ENCODE measurements at places on chromosomes 4 and X.

GRCh38 chrX:37875675-37876074 is 28.3 kb upstream of the DYNLT3 start:
- no peak for DNase-seq
- no peaks in the 10 kb centered on the region for H3K4me1 ChIP-seq
- H3K4me3 ChIP-seq = no peak overlapping the region
- no peaks in the 10 kb centered on the region for H3K36me3 ChIP-seq
- H3K27me3 ChIP-seq = no peaks in the 10 kb centered on the region

- H3K4me1 ChIP-seq = peaks cover 6% of the 10 kb centered on the region
- H3K27me3 ChIP-seq = no peaks in the 10 kb centered on the region
- H3K4me3 ChIP-seq = no peak overlapping the region
- H3K36me3 ChIP-seq = no peaks in the 10 kb centered on the region
Observed at GRCh38 chr4:185086053-185086452, 57.0 kb upstream of the SLC25A4 start.

GRCh38 chr4:1565598-1566295 is 118.4 kb downstream of the FAM53A start:
- peaks cover 9% of the 10 kb centered on the region for H3K4me1 ChIP-seq
- no peak overlapping the region for H3K4me3 ChIP-seq
- H3K27ac ChIP-seq = no peak overlapping the region
- H3K36me3 ChIP-seq = no peaks in the 10 kb centered on the region
- DNase-seq = no peak
- no peaks in the 10 kb centered on the region for H3K27me3 ChIP-seq

DNA sequence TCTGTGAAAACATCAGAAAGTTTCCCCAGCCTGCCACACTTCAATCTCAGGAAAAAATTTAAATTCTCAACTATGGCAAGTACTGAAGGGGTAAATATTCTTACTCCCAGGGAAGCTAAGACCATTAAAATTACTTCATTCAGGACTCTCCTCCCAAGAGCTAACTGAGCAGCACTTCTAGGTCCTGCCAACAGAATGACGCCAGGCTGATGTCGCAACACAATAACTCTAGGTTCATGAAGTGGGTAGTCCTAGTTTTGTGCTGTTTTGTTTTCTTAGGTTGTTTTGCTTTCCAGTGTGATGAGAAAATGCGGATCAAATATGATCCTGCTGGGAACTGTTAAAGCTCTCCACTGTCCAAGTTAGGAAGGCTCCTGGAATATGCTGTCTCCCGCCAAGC is 180.0 kb downstream of the NKX6-1 start:
- DNase-seq = no peak
- H3K27ac ChIP-seq = no peak overlapping the region
- no peak overlapping the region for H3K4me3 ChIP-seq
- H3K27me3 ChIP-seq = no peaks in the 10 kb centered on the region
- H3K4me1 ChIP-seq = peaks cover 2% of the 10 kb centered on the region

DNA sequence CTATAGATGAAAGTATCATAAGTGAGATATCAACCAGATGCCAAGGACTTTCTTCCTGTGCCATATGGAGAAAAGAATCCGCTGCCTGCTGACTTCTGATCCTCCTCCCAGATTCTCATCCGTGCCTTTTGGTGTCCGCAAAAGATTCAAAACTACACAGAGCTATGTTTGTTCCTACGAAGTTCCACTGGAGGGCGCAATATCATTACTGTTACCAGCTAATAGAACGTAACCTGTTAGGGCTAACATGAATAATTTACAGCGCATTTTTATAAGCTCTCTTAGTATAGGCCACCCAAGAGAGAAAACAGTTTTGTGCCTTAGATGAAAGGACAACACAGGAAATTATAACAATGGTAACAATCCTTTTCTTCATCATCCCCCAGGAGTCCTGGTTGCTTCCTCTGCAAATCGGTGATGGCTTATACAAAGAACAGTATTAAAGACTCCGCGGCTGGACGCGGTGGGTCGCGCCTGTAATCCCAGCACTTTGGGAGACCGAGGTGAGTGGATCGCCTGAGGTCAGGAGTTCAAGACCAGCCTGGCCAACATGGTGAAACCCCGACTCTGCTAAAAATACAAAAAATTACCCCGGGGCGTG is 22.8 kb upstream of the CENPVL3 start:
- no peaks in the 10 kb centered on the region for H3K27me3 ChIP-seq
- H3K4me1 ChIP-seq = no peaks in the 10 kb centered on the region
- no peaks in the 10 kb centered on the region for H3K36me3 ChIP-seq

GRCh38 chr4:111618908-111619307 is 526.3 kb upstream of the FAM241A start:
- no peaks in the 10 kb centered on the region for H3K27me3 ChIP-seq
- H3K36me3 ChIP-seq = no peaks in the 10 kb centered on the region
- H3K4me3 ChIP-seq = no peak overlapping the region
- no peak for DNase-seq

DNA sequence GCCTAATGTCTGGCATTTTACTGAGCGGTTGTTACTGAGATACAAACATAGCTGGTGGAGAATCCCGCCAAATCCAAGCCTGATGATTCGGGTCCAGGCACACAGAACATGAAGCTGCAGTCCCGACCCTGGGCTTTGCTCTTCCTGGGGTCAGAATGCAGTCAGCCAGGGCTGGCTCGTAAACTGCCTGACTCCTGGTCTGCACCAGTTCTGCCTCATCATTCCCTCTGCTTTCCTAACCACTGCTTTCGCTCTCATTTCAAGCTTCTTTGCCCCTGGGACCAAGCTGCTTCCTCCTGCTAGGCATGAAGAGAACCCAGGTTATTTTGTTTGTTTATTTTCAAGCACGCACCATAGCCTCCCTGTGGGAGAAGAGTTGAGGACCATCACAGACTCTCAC is 39.3 kb downstream of the GATB start:
- H3K27ac ChIP-seq = no peak overlapping the region
- H3K27me3 ChIP-seq = no peaks in the 10 kb centered on the region
- H3K36me3 ChIP-seq = no peaks in the 10 kb centered on the region
- no peaks in the 10 kb centered on the region for H3K4me1 ChIP-seq

- no peak overlapping the region for H3K4me3 ChIP-seq
- H3K27me3 ChIP-seq = no peaks in the 10 kb centered on the region
- DNase-seq = no peak
- H3K4me1 ChIP-seq = peaks cover 2% of the 10 kb centered on the region
- H3K36me3 ChIP-seq = no peaks in the 10 kb centered on the region
Observed at GRCh38 chrX:40298069-40298468, 200.3 kb upstream of the BCOR start.

- H3K4me3 ChIP-seq = no peak overlapping the region
- H3K27me3 ChIP-seq = no peaks in the 10 kb centered on the region
- H3K4me1 ChIP-seq = no peaks in the 10 kb centered on the region
- DNase-seq = no peak
Observed at GRCh38 chrX:31223817-31224216, 152.0 kb upstream of the FTHL17 start.

DNA sequence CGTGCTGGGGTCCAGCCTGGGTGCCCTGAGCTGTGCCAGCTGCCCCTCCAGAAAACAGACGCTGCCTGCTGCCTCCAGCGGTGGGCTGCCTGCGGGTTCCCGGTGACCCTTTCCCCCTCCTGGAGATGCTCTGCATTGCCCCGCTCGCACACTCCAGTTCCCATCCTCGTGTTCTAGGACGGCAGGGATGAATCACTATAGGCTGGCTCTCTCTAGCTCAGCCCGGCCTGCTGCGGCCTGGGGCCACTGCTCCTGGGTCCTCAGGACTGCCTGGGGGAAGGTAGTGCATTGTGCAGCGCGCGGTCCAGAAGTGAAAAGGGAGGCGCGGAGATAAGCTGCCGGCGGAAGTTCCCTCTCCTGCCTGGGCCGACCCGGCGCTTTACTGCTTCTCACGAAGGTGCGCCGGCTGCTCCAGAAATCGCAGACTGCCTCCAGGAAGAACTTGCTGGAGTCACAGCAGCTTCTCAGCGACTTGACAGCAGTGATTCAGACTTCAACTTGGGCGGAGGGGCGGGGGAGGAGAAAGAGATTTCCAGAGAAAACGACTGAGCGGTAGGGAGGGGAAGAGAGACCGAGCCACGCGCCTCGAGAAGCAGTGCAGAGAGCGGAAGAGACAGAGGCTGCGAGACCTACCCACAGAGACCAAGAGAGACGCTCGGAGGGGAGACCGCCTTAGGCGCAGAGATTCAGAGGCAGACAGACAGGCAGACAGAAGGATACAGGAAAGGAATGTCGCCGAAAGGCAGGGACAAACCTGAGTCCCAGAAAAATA is 6.7 kb upstream of the MSX1 start:
- no peak overlapping the region for H3K4me3 ChIP-seq
- H3K4me1 ChIP-seq = no peaks in the 10 kb centered on the region
- H3K27me3 ChIP-seq = peaks cover 84% of the 10 kb centered on the region
- H3K27ac ChIP-seq = no peak overlapping the region

- peaks cover 2% of the 10 kb centered on the region for H3K4me1 ChIP-seq
- DNase-seq = no peak
- no peak overlapping the region for H3K4me3 ChIP-seq
- no peak overlapping the region for H3K27ac ChIP-seq
- H3K36me3 ChIP-seq = no peaks in the 10 kb centered on the region
Observed at GRCh38 chr4:140260227-140260626, 106.2 kb upstream of the MAML3 start.

GRCh38 chrX:106726485-106727437 is at the start of gene RNF128:
Gene RNF128 (plus strand): TSS chrX:106726701. CDS start chrX:106726914, 213 bp downstream.
- H3K27me3 ChIP-seq = no peaks in the 10 kb centered on the region
- peak; percentile 29 for DNase-seq
- peak within 1 kb of the TSS; percentile 87 for H3K4me3 ChIP-seq
- no peaks in the 10 kb centered on the region for H3K4me1 ChIP-seq
- no peaks in the 10 kb centered on the region for H3K36me3 ChIP-seq
- no peak within 1 kb of the TSS for H3K27ac ChIP-seq

Data from iPS DF 6.9 (cell line).